ENCODE measurements at places on chromosomes 1 and 21. TPM values are rescaled to one million over a fixed set of nuclear protein-coding genes. Genes with fewer than 3 reads are reported as not detected.

DNA sequence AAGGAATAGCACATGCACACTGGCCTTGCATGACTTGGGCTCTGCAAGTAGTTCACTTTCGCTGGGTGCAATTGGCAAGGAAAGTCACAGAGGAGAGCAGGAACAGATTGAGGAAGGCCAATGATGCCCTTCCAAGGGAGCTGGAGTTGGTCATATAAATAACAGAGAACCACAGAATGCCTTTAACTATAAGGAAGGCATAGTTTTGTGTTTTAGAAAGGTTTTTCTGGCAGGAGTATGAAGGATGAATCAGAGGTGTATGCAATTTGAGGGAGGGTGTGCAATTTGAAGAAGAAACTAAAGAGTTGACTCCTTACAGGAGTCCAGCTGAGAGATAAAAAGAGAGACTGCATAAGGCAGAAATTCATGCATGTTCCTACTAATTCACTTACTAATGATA lies 112.1 kb downstream of the PHTF1 start:
- no peak for DNase-seq
- H3K27me3 ChIP-seq, result no peaks in the 10 kb centered on the region
- no peaks in the 10 kb centered on the region for H3K36me3 ChIP-seq
- no peak overlapping the region for H3K4me3 ChIP-seq
- no peak overlapping the region for H3K27ac ChIP-seq
- H3K4me1 ChIP-seq, result no peaks in the 10 kb centered on the region

DNA sequence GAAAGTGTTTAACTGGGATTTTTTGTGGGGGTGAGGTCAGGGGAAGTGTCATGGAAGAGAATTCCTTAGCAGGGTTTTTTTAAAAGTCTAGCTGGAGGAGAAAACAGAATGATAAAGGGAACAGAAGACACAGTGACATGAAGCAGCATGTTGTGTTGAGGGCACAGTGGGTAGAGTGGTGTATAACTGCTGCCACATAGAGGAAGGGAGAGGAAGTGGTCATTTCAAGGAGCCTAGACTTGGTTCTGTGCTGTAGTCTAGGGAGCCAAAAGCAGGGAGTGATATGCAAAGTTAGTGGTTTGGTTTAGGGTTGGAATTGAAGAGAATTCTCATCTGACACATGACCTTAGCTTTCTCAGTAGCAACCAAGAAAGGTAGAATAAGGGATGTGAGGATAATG lies 10.2 kb downstream of the EEIG2 start:
- H3K4me3 ChIP-seq, result no peak overlapping the region
- H3K4me1 ChIP-seq, result no peaks in the 10 kb centered on the region
- no peak for DNase-seq

DNA sequence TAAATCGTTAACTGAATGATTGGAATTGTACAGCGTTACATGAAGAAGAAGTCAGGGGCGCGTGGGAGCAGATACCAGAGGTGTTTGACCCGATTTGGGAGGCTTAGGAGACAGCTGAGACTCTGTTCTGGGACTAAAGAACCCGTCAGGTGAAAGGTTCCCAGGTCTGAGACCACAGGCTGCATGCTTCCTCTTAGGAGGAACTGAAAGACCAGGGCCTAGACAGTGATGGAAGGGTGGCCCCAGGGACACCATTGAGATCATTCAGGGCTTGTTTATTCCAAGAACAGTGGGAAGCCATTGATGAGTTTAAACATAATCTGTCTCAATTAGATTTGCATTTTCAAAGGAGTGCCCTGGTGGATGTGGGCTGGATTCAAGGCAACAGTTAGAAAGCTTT lies 904 bp downstream of the KLF17 start:
- H3K27ac ChIP-seq, result no peak overlapping the region
- peaks cover 17% of the 10 kb centered on the region for H3K27me3 ChIP-seq
- H3K4me3 ChIP-seq, result no peak overlapping the region
- DNase-seq, result no peak
- no peaks in the 10 kb centered on the region for H3K36me3 ChIP-seq

GRCh38 chr21:46067505-46068201 lies 30.3 kb upstream of the COL6A2 start:
- H3K36me3 ChIP-seq, result no peaks in the 10 kb centered on the region
- H3K4me3 ChIP-seq, result no peak overlapping the region
- no peak overlapping the region for H3K27ac ChIP-seq
- no peak for DNase-seq
- peaks cover 11% of the 10 kb centered on the region for H3K4me1 ChIP-seq

The GPR52 gene
- 0.93 TPM for total RNA-seq

Data from progenitor cell of endocrine pancreas (in vitro differentiated cells).